ENCODE measurements at places on chromosomes 1 and 21.

DNA sequence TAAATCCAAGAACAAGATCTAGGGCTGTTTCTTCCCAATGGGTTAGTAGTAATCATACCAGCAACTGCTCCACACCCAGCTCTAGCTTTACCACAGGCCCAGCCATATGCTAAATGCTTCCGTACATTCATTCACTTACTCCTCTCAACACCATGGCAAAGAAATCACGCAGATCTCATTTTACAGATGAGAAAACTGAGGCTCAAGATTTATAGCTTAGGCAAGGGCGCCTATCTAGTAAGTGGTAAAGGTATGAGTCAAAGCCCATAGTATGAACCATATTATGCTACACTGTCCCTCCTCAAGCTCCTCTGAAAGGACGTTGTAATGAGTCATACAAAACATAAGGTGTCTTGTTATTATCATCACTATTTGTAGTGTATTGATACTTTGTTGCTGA lies 82.2 kb downstream of the NIBAN1 start:
- no peak for DNase-seq

- DNase-seq: no peak
Measured at GRCh38 chr1:116390195-116390594, 17.2 kb downstream of the ATP1A1 start.

- no peak for DNase-seq
Measured at GRCh38 chr1:188782220-188782841, 1695.3 kb downstream of the BRINP3 start.

GRCh38 chr1:28087614-28088167 lies 719 bp downstream of the EYA3 start:
- DNase-seq: no peak

DNA sequence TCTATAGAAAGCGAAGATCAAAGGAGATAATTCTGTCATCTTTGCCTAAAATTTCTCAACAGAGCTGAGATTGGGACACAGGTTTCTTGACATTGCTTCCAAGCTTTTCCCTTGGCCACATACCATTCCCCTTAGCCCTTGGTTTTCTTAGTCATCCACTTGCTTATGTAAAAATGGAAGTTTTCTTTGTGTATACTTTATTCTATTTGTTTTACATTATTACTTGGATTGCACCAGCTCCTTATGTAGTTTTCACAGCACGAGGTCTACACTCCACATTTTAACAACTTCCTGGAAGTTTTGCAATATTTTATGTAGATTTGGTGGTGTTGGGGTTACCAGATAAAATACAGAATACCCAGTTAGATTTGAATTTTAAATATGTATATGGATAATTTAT lies 129.8 kb downstream of the PLA2G4A start:
- DNase-seq: no peak

DNA sequence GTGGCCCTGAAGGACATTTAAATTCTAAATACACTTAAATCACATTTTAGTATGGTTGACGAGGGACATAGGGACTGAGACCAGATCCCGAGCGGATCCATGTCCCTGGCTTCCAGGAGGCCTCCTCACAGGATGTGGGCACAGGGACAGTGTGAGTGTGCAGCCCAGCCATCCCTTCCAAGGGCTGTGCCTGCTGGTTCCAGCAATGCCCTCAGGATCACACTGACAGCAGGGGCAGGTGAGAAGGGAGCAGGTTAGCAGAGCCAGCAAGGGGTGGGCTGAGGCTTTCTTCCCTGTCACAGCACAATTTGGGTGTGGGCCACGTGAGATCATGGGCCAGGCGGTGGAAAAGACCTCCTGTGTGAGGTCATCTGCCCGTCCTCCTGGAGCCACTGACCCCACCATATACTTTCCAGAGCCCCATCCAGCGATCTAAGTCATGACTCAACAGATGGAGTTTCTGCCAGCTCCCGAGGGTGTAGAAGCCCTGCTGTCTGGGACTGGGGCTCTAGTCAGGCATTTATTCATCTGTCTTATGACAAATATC lies 37.0 kb upstream of the PRSS38 start:
- no peak for DNase-seq

GRCh38 chr1:208595745-208596144 lies 351.6 kb upstream of the PLXNA2 start:
- no peak for DNase-seq

- no peak for DNase-seq
Measured at GRCh38 chr1:236576004-236576403, 28.3 kb downstream of the HEATR1 start.

GRCh38 chr1:84632673-84633434 lies 57.4 kb downstream of the SSX2IP start:
- no peak for DNase-seq

DNA sequence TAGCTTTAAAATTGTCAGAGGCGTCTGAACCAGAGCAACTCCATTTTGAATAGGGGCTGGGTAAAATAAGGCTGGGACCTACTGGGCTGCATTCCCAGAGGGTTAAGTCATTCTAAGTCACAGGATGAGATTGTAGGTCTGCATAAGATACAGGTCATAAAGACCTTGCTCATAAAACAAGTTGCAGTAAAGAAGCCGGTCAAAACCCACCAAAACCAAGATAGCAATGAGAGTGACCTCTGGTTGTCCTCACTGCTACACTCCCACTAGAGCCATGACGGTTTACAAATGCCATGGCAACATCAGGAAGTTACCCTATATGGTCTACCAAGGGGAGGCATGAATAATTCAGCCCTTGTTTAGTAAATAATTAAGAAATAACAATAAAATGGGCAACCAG lies 143.6 kb downstream of the GABPA start:
- DNase-seq: no peak

DNA sequence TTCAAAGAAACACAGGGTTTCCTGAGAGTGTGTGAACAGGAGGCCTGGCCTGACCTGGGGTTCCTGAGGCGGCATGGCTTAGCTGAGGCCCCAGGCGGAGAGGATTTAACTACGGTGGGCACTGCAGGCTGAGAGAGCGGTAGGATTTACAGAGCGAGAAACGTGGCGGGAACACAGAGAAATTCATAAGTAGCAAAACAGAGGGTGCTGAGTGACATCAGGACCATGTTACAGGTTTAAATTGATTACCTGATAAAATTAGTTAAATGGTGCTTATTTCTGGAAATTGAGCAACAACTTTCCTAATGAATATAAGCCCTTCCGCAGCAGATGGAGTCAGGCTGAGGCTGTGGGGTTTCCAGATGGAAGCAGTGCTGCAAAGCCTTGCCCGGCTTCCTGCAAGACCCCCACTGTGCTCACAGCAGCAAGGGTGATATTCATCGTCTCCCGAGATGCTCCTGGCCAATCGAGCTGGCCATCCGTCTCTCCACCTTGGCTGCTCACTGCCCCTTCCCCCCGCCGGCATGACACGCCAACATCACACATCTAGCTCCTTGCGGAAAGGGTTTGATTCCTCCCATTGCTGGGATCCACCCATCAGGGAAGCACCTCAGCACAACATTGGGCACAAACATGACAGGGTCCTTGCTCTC lies 69.4 kb upstream of the MORC3 start:
- DNase-seq: no peak

GRCh38 chr1:97348599-97349265 lies 572.1 kb downstream of the DPYD start:
- DNase-seq: no peak

GRCh38 chr1:201022820-201023516 lies 546 bp downstream of the KIF21B start:
- DNase-seq: no peak

DNA sequence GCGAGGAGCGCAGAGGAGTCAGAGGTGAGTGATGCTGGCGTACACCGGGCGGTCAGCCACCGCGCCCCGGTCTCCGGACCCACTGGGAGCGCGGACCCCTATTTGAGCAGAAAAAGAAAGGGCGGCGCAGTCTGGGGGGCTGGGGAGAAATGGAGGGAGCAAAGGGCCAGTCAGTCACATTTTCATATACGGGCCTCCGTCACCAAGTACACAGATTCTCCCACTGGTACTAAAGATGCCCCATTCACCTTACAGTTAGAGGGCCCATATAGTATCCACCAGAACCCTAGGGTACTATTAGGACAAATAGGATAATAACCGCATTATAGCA lies 573 bp downstream of the C2CD4D start:
- DNase-seq: no peak
